ENCODE measurements at places on chromosomes 6 and 20.

DNA sequence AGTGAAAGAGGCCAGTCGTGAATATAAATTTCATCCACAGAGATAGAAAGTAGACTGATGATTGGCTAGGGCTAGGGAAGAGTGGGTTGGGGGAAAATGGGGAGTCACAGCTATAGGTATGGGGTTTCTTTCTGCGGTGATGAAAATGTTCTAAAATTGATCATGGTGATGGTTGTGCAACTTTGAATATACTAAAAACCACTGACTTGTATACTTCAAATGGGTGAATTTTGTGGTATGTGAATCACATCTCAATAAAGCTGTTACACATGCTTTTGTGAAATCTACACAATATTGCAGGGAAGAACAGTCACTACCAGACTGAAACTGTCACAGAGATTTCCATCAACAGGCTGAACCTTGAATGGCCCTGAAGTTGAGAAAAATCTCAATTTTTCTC lies 61.5 kb downstream of the LYRM4 start:
- DNase-seq, result no peak

- DNase-seq, result no peak
These were observed 2.3 kb upstream of the EEF1A2 start for GRCh38 chr20:63500902-63501817.

DNA sequence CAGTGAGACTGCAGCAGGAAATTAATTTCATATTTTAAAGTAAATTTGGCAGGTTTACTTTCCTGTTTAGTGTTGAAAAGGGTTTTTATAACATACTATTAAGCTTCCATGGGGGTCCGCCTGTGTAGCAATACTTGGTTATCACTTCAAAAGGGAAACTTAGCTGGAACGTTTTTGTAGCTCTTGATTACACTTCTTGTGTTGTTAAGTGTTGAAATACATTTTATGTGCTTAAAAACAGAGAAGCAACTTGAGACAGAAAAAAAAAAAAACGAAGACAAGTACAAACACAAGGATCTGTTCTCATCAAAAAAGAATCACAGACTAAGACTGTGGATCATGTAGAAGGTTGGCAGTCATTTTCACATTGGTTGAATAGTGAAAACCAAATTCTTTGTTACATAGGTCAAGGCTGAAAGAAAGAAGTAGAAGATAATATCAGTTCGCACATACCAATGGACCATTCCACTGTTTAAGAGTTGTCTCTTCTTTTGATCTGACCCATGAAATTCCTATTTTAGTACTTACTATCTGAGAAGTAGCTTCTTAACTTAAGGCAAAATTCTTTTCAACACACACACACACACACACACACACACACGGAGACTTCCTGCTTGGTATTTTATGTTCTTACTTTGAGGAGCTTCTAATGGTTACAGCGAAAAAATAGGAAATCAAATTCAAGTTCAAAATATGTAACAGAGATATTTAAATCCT lies 113.9 kb upstream of the SLC35B3 start:
- DNase-seq, result no peak

DNA sequence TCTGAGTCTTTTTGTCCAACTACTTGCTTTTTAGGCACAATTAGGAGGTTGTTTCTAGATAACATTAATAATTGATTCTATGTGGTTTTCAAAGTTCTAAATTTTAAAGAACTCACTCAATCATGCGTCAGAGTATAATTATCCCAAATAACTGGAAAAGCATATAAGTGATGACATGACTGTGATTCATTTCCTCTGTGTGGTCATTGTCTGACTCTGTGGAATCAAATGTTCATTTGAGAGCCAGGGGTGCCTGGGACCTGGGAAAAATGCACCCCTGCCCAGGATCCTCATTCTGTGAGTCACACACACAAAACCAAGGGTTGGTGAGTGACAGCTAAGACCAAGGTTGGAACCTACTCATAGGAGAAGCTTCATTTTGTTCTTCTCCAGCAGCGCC lies 127.1 kb upstream of the MLIP start:
- no peak for DNase-seq

- no peak for DNase-seq
These were observed 63.5 kb upstream of the DEFB112 start for GRCh38 chr6:50112981-50113857.

- no peak for DNase-seq
These were observed 42.9 kb downstream of the ZFAND3 start for GRCh38 chr6:37862430-37862829.

GRCh38 chr6:81997090-81997926 lies 244.8 kb upstream of the TENT5A start:
- no peak for DNase-seq

- DNase-seq, result no peak
These were observed 80.7 kb upstream of the ELOVL5 start for GRCh38 chr6:53429401-53429800.

DNA sequence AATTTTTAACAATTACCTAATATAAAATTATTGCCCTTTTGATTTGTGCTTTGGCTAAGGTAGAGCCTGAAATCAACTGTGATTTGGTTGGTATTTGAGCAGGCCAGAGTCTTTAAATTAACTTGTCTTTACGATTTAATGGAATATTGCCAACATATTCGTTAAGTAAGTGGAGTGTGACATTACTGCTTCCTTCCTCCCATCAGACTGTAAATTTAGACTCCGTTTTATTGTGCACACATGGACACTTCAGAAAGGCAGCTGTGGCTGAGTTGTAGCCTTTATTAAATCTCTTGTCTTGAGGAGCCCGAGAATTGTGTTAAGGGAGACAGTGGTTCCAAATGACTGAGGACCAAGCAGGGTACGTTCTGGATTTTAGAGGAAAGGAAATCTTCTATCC lies 57.4 kb downstream of the CAP2 start:
- no peak for DNase-seq

- DNase-seq, result no peak
These were observed 202.3 kb downstream of the GMDS start for GRCh38 chr6:2042956-2043648.

GRCh38 chr6:150194195-150194594 lies 51.4 kb downstream of the PPP1R14C start:
- DNase-seq, result no peak

- peak; percentile 13 for DNase-seq
These were observed 126.5 kb downstream of the SLC24A3 start for GRCh38 chr20:19338960-19339359.

DNA sequence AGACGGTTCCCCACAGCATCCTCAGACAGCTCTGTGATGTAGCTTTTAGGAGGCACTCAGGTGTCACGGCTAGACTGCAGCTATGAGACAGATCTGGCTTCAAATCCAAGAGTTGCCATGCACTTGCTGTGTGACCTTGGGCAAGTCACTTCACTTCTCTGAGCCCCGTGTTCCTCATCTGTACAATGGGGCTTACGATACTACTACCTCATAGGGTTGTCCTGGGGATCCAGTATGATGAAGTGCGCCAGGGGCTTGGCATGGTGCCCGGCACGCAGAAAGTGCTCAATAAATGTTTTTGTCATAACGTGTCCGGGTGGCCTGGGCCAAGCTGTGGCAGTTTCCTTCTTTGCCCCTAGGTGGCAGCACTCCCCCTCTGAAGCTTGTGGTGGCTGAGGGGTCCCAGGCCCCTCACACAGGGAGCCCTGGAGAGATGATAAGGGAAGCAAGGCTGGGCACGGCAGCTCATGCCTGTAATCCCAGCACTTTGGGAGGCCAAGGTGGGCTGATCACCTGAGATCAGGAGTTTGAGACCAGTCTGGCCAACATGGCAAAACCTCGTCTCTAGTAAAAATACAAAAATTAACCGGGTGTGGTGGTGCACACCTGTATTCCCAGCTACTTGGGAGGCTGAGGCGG lies 19.1 kb upstream of the CHMP4B start:
- no peak for DNase-seq

DNA sequence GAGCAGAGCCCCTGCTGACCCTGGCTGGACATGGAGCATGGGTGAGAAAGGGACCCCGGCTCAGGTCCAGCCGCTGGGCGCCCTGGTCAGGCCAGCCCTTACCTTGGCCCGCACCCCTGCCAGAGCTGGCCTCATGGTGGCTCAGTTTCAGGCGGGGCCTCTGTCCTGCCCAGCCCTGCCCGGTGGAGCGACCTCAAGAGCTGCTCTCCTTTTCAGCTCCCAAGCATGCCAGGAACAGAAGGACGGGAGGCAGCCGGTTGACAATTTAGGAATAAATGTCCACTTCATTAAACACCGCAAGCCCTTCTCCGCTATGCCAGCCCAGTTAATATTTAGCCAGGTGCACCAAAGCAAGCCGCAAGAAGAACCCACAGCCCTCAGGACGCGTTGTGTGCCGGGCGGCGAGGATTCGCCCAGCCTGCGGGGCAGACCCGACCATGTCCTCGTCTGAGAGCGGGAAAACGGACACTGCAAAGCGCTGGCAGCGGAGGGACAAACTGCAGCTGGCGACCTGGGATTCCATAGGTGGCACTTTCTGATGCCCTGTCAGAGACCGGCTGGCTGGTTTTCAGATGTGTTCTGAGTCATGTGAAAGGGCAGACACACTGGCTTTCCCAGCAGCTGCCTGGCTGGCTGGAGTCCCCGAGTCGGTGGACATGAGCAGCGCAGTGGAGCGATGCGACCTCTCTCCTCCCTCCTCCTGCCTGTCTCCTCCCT lies 221.9 kb downstream of the TTLL2 start:
- DNase-seq, result no peak

DNA sequence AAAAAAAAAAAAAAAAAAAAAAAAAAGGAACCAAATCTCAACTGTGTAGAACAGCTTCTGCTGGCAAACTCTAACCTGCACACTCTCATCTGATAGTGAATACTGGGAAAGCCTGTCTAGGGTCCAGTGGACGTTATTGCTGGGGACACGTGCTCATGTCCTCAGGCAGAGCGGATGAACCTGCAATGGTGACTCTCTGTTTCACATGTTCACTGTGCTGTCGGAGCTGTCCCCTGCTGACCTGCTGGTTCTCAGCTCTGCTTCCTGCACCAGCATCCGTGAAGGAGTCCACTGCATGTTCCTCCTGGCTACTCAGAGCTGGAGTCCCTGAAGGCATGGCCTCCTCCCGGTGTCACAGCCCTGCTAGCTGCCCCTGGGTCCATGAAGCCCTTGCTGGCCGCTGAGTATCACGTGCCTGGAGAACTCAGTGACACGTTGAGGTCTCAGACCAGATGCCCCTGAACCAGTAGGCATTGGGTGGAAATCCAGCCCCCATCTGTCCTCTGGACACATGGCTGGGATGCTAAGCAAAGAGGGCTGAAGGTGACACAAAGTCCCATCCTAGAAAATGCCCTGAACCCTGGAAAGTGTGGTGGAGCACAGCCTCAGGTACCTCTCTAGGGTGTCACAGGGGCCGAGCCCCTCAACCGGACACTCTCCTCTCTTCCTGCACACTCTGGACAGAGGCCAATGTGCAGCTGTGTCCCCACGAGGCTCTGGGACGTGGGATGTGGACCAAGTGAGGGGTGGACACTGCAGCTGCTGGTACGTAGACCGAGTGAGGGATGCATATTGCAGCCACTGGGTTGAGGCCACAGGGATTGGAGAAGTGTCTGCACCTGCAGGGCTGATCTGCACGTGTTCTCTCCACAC lies 54.9 kb upstream of the FRMD1 start:
- DNase-seq, result no peak

DNA sequence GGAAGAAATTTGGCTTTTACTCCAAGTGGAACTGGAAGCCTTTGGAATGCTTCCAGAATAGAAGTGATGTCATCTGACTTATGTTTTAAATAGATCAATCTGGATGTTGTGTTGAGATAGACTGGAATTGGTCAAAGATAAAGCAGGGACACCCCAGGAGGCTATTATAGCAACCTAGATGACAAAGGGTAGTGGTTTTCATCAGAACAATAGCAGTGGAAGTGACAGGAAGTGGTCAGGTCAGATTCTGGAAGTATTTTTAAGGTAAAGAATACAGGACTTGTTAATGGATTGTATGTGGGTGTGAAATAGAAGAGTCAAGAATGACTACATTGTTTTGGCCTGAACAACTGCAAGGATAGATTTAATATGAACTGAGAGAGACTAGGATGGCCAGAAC lies 191.4 kb downstream of the ADGRB3 start:
- DNase-seq, result no peak

DNA sequence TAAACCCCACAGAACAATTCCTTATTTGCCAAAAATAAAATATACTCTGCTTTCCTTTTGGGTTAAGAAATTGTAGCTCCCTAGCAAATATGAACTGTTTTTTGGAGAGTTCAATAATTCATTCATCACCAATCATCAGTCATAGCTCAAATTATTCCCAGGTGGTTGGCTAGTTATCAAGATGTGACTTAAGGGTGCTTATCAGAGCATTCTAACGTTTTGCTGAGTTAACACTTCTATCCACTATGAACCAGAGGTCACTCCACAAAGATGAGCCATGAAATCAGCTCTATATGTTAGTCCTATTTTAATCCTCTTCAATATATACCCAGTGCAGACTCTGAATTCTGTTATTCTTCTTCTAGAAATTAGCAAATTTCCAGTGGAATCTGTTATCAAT lies 379.1 kb downstream of the TENT5A start:
- DNase-seq, result no peak

- no peak for DNase-seq
These were observed 75.3 kb downstream of the REV3L start for GRCh38 chr6:111407686-111408085.

DNA sequence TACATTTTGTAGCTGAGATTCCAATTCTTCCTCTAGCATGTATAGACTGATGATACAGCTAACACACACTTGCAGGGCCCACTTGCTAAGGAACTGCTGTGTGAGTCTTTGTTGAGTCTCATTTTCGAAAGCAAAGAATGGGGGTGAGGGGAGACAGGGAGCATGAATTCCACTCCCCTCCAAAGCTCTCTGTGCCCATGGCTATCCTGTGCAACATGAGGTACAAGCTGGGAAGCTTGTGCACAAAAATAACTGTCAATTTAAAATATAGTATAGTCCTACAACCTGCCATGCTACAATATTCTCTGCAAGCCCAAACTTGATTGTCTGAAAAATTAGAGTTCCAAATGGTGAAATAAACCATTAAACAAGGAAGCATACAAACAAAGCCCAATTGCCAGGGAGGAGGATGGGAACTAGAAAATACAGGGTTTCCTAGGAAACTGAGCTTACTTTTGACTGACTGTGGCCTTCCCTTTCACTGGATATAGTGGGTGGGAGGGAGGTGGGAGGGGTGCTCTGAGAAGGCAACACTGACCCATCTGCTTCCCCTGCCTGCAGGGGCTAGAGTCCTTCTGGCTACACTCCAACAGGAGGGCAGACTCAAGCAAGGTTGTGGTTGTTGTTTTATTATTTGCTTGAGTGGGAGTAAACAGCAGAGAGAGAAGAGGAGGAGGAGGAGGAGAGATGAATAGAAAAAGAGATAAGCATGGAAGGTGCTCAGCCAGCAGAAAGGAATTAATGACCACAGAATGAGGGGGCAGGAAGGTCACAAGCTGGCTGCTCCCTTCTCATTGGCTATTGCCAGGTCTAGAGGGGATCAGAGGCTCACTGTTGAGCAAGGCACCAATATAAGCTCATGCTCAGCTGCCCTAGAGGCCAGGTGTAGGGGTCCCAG lies 84.6 kb downstream of the FYN start:
- DNase-seq, result no peak
